ENCODE measurements at places on chromosomes 2 and 18.

- H3K4me3 ChIP-seq, result no peak overlapping the region
- H3K27ac ChIP-seq, result no peak overlapping the region
- no peak for DNase-seq
- H3K36me3 ChIP-seq, result no peaks in the 10 kb centered on the region
- no peaks in the 10 kb centered on the region for H3K27me3 ChIP-seq
Measured at GRCh38 chr2:31066086-31066485, 72.2 kb downstream of the GALNT14 start.

- no peaks in the 10 kb centered on the region for H3K36me3 ChIP-seq
- no peak overlapping the region for H3K27ac ChIP-seq
- no peaks in the 10 kb centered on the region for H3K4me1 ChIP-seq
- no peaks in the 10 kb centered on the region for H3K27me3 ChIP-seq
- DNase-seq, result no peak
Measured at GRCh38 chr2:174153757-174154680, 94.3 kb downstream of the OLA1 start.

DNA sequence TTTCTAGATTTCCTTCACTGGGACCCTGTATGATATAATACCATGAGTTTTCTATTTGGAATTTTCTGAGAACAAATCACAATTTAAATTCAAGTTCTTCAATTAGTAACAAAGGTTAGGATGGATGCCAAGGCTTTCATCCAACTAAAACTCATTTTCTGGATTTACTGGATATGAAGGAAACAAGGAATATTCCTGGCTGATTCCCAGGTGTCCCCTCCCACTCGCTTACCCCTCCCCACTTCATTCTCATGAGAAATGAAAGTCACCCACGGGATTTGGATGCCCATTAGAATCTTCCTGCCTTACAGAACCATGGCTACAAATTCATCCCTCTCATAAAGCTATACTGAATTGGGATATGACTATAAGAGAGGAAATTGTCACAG, 40.0 kb downstream of the RNU4ATAC start:
- H3K27ac ChIP-seq, result no peak overlapping the region
- no peak for DNase-seq
- no peaks in the 10 kb centered on the region for H3K36me3 ChIP-seq
- peaks cover 1% of the 10 kb centered on the region for H3K4me1 ChIP-seq

GRCh38 chr2:31922542-31923408, 88.0 kb downstream of the MEMO1 start:
- no peak overlapping the region for H3K4me3 ChIP-seq
- no peaks in the 10 kb centered on the region for H3K36me3 ChIP-seq
- DNase-seq, result no peak
- H3K27ac ChIP-seq, result no peak overlapping the region
- no peaks in the 10 kb centered on the region for H3K4me1 ChIP-seq

DNA sequence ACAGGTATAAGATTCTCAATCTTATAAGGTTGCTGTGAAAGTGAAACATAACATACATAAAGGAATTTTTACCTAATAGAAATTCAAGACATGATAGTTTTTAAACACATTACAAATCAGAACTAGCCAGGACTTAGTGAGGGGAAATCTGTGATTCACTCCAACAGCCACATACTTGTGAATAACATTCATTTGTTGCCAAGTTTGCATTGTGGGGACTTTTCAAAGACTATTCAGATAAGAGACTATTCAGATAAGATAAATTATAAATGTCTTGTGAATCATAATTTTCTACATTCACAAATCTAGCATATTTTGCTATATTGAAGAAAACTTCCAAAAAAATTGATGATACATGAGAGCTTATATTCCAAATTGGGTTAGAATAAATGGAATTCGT, 345.3 kb upstream of the CDH20 start:
- no peaks in the 10 kb centered on the region for H3K27me3 ChIP-seq
- H3K36me3 ChIP-seq, result no peaks in the 10 kb centered on the region
- H3K27ac ChIP-seq, result no peak overlapping the region

DNA sequence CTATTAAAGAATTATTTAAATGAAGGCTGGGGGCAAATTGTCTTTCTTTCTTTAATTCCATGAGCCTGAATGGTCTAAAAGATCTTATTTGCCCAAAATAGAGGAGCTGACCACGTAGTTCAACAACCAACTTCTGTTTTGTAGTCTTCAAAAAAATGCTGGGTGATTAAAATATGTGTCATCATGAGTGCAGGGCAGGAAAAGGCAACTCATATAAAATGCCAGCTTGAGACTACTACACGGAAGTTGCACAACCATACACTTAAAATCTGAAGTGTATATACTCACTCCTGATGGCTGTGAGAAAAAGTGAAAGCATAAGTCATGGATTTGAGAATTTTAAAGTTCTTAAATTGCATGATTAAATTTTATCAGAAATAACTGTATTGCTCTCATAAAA, 210.9 kb downstream of the DYM start:
- no peak overlapping the region for H3K27ac ChIP-seq
- H3K4me1 ChIP-seq, result no peaks in the 10 kb centered on the region
- H3K4me3 ChIP-seq, result no peak overlapping the region
- DNase-seq, result no peak
- no peaks in the 10 kb centered on the region for H3K27me3 ChIP-seq

GRCh38 chr18:61946449-61946848, 53.6 kb upstream of the RNF152 start:
- no peak overlapping the region for H3K4me3 ChIP-seq
- H3K27ac ChIP-seq, result no peak overlapping the region
- DNase-seq, result no peak
- no peaks in the 10 kb centered on the region for H3K27me3 ChIP-seq
- H3K36me3 ChIP-seq, result no peaks in the 10 kb centered on the region

DNA sequence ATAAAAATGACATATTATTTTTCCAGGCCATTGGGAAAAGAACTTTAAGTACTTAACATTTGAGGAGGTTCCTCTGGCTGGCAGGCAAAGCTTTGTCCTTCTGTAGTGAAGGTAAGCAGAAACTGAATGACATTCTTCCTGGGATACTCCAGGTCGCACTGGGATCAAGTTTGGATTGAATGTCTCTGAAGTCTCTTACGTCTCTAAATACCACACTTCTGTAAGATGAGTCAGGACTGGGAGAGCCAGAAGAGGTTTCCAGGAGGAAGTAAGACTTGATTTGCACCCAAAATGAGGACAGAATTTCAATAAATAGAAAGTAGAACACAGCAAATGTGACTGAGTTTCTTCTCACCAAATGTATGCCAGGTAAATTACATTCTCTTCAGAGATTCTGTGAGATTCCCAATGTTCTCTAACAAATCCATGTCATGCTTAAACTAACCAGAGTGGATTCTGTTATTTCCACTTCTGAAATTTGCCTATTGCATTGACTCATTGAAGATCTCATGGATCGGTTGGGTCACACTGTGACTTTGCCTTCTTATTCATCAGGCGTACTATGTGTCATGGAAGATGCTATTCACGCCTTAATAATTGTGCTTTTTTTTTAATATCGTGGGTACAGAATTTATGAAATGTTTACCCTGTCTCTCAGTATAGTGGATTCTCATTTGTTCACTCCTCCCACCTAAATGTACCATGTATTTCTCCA, 25.5 kb upstream of the VIT start:
- no peak for DNase-seq
- H3K27ac ChIP-seq, result no peak overlapping the region
- H3K4me3 ChIP-seq, result no peak overlapping the region
- H3K27me3 ChIP-seq, result no peaks in the 10 kb centered on the region
- H3K4me1 ChIP-seq, result no peaks in the 10 kb centered on the region

DNA sequence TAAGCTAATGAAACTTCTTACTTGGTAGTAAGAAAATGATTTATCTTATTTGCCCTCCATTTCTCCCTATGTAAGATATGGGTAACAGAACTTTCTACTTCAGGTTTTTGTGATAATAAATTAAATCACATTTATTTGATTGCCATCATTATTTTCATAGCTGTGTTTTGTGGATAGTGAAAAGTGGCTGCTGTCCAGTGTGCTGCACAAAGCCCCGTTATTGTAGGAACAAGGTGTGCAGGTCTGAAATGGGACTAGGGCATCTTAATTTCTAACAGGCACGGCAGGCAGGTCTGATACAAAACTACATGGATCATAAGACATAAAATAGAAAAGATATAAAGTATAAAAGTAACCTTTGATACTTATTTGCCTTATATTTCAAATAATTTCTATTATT, 51.6 kb upstream of the THSD7B start:
- no peak overlapping the region for H3K4me3 ChIP-seq
- H3K27ac ChIP-seq, result no peak overlapping the region
- no peak for DNase-seq
- no peaks in the 10 kb centered on the region for H3K36me3 ChIP-seq

GRCh38 chr18:55185391-55185790, 226.1 kb upstream of the CCDC68 start:
- no peak for DNase-seq
- no peak overlapping the region for H3K27ac ChIP-seq

Data from liver (tissue), 10 donors.